ENCODE measurements at places on chromosomes 5 and 9.

DNA sequence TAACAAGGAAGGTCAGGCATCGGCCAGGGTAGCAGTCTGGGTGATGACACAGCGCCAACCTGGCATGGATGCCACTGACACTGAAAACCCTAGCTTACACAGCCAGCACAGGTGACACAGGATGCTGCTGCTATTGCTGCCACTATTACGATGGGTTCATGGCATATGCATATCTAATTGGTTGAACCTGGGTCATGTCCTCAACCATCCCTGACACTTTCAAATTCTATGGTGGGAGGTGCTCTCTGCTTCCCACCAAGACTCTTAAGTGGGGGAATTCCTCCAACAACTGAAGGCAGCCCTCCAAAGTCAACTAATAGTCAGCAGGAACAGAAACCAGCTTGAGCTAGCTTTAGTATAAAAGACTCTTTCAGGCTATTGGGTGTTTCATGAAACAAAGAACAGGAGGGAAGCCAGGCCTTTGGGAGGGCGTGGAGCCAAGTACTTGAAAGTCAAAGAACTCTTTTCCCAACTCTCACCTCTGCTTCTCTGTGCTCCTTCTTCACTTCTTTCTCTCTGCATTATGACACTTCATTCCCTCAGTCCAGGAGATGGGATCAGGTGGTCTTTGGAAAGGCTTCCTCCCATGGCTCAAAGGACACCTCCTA is 21.3 kb downstream of the PTTG1 start:
- DNase-seq, result no peak

- DNase-seq, result peak; percentile 34
Observed at GRCh38 chr5:172788771-172789686, 18.0 kb upstream of the DUSP1 start.

GRCh38 chr5:122694884-122695283 is 80.0 kb upstream of the SNX2 start:
- no peak for DNase-seq

DNA sequence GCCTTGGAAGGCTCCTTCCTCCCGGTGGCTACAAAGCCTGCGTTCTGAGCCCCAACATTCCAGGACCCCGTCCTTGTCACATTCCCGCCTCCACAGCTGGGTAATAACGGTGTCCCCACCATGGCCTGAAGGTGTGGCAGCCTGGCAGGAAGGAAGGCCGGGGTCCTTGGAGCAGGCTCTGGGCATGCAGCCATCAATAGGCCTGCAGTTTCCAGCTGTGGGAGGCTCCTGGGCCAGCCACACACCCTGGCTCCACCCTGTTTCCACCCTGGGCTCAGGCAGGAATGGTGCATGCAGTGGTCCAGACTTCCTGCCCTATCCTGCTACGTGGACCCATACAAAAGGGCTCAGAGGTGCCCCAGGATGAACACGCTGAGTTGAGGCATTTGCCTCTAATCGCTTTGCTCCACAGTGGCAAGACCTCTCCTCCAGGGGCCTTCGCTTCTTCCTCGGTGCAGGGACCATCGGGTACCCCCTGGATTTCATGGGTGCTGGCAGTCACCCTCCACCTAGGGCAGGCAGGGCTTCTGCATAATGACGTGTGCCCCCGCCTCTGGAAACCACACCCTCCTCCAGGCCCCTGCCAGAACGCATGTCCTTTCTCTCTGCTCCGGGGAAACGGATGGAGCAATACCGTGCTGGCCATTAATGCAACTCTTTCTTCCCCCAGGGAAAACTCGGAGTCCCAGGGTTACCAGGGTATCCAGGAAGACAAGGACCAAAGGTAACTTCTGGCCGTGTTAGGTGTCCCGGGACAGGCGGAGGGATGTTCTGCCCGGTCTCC is 95.1 kb upstream of the FCN2 start:
- DNase-seq, result no peak

DNA sequence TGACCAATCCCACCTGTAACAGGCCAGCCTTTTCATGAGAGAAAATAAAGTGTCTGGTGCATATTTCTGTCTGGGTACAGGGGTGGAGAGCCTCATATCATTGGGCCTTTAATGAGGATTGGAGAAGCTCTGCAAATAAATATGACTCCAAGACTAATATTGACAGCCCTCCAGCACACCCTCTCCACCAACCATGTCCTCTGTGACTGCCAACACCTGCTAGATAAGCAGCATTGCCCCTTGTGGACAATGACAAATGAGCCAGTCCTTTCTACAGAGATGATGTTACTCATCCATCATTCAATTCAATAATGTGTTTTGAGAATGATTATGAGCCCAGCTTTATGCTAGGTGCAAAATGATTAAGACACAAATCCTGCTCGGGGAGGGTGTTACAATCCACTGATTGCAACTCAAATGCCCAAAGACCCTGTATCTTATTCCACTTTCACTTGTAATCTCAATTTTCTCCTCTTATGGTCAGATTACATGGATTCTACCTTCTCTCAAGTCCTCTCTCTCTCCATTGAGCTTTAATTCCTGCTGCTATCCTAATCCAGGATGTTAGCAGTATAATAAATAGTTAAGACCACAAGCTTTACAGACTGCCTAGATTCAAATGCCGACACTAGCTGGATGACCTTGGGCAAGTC is 2.1 kb upstream of the GFRA3 start:
- DNase-seq, result no peak

GRCh38 chr5:150636391-150637244 is 3.8 kb upstream of the SYNPO start:
- DNase-seq, result peak; percentile 84

GRCh38 chr9:78918976-78919375 is 622.1 kb downstream of the PSAT1 start:
- DNase-seq, result no peak

DNA sequence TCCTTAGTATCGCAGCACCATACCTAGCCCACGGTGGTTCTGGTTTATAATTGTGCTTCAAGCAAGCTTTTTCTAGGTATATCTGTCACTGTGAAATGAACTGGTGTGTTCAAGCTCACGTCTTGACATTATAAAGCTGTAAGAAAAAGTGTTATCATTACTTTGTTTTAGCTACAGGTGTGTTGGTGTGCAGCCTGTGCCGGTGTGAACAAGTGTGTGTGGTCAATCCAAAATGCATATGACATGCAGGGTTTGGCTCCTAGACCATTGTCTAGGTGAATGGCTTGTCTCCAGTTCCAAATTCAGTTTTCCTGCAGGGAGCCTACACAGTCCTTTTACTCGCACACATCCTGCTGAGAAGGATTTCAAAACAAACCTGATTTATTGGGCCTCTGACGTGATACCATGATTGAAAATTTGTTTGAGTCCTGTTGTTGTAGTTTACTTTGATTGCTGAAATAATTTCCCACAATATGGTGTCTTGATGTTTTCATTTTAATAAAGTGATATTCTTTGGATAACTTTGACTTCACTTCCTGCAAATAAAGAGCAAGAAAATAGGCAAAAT is 3.7 kb downstream of the LSM11 start:
- no peak for DNase-seq

DNA sequence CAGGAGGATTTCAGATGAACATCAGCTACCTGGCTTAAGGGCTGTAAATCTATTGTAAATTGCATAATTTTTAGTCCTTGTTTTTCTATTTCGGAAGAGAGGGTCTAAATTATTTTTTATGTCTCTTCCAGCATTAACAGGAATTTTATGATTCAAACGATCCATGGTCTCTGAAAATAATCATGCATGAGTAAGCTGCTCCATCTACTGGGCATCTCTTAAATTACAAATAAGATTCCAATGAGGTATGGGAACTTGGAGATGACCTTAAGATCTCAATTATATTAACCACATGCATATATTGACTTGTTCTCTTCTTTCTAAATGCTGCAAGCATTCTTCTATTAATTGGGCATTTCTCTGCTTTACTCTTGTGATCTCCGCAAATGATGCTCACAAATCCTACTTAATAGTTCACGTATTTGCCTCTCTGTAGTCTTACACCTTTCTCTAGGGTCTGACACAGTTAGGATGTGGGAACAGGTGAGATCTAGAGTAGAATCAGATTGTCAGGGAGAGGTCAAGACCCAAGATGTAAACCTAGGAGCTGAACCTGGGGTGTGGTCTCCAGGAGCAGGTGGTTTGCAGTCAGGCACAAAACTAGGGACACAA is 86.9 kb downstream of the NUDT12 start:
- peak; percentile 77 for DNase-seq

- DNase-seq, result no peak
Observed at GRCh38 chr9:74697535-74697934, 190.2 kb downstream of the TRPM6 start.

- DNase-seq, result no peak
Observed at GRCh38 chr5:116265471-116265870, 180.6 kb downstream of the COMMD10 start.

GRCh38 chr9:30977965-30978364 is 1406.5 kb upstream of the ACO1 start:
- no peak for DNase-seq

DNA sequence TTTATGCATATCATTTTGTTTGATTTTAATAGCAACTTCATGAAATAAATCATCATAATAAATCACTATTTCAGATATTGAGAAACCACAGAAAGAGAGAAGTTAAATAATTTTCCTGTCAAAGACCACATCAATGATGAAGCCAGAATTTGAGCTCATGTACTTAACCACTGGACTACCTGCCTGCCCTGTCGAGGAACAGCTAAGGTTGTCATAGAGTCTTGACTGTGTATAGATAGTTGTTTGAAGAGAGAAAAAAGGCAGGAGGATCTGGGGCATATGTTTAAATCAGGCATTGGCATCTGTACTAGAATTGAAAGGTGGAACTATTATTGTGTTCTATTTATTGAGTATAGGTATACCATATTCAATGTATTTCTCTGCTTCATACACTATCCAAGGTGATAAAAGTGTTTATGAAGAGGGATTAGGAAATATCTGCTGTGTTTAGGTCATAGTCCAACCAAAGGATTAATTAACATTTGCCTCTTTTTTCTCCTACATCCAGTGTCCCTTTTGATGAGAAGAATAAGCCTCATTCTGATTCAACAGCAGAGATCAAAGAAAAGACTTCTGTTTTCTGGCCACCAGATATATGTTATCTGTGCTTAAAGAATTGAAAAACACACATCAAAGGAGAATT is 37.3 kb upstream of the CDKN2B start:
- DNase-seq, result no peak

- DNase-seq, result no peak
Observed at GRCh38 chr5:75701856-75702255, 15.4 kb downstream of the POC5 start.

GRCh38 chr5:152503206-152503605 is 98.1 kb upstream of the NMUR2 start:
- no peak for DNase-seq

DNA sequence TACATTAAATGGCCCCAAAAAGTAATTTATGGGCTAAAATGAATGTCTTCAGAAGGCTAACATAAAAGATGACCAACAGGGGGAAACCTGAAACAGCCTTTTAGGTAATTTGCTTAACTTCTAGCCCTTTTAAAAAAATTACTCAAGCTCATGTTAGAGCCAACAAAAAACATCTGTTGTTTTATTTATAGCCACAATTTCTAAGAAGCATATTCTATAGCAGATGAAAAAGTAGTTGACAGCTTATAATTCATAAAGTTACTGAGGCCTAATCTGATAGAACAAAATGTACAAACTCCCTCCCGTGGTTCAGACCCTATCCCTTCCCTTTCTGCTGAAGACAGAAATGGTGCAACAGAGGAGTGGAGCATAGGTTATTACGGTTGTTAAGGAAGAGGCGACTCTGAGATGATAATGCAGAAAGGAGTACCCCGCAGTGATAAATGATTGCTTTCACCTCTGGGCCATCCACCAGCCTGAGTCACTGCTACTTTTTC is 46.1 kb downstream of the PIK3R1 start:
- peak; percentile 23 for DNase-seq

- DNase-seq, result peak; percentile 31
Observed at GRCh38 chr5:139335811-139336210, 5.8 kb upstream of the PAIP2 start.

All from ELR (cell line).